SK-N-DZ (cell line): ENCODE measurements at places on chromosomes 2 and 18.

DNA sequence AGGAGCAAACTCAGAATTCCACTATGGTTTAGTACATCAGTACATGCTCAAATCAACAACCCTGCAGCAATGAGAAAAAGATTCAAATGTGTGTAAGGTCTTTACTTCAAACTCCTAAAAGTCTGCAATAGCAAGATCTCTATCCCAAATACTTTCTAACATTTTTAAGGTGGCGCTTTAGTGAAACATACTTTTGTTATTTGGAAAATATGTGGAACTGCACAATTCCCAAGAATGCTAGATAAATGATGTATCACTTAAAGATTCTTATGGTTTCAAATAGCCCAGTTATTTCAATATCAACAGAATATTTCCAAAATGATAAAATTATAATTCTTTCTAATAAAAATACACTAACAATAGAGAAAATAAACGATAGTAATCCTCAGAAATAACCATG, 227.6 kb upstream of the SMAD7 start:
- no peak for DNase-seq

DNA sequence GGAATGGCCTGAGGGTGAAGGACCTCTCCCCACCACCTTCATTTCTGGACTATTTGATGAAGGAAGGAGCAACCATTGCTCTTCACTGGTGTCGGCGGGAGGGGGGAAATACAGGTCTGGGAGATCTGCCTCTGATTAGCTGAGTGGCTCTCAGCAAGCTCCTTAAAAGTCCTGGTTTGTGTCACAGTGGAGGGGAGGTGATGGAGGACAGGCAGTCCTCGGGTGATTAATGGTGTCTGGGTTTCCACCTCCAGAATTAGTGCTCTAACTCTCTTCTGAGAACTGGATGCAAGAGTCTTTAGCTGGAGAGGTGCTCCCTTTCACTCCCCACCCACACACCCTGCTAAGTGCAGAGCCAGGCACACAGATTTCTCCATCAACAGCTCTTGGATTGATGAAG, 83.2 kb downstream of the TTC32 start:
- peak; percentile 58 for DNase-seq

- DNase-seq, result no peak
These were observed 14.2 kb upstream of the CNRIP1 start for GRCh38 chr2:68333931-68334330.

DNA sequence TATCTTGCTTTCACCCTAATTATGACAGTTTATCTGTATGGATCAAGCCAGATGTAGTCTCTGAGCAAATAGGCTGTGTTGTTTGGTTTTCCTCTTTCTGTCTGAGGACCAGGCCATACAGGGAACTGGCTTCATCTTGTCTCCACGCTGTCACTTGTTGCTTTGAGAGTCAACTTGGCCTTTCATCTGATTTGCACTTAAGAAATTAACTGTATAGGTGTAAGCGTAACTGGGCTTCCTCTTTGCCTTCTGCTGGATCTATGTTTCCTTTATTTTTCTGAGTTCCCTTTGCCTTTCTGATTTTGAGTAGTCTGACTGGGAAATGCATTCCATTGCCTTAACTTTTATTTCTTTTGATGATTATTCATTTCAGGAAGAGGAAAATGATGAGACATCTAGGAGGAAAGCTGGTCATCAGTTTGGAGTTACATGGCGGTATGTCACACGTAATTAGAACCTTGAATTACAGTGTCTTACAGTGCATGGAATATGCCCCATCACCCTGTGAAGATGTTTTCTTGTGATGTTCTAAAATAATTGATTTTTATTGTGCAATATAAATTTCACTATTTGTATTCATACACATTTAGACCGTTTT, 17.4 kb downstream of the PTCD3 start:
- no peak for DNase-seq

GRCh38 chr2:161415987-161416707, at the start of gene TBR1:
Gene TBR1, plus strand, starts transcription at chr2:161416297. Its CDS starts 114 bp downstream, at chr2:161416411.
- peak; percentile 45 for DNase-seq
